ENCODE measurements at places on chromosomes 11 and 22. TPM values are rescaled to one million over a fixed set of nuclear protein-coding genes. Genes with fewer than 3 reads are reported as not detected.

HORMAD2 gene
- total RNA-seq = not detected

TSGA10IP gene
- total RNA-seq = 0.19 TPM

ALDH3B1 gene
- 13.7 TPM for total RNA-seq

LDLRAD3 gene
- total RNA-seq = 4.3 TPM

SLC15A3 gene
- 2.6 TPM for total RNA-seq

LTBP3 gene
- total RNA-seq = 66.6 TPM

VPREB1 gene
- not detected for total RNA-seq

MS4A3 gene
- total RNA-seq = not detected

FAM227A gene
- 0.22 TPM for total RNA-seq

DAGLA gene
- total RNA-seq = 5.1 TPM

MPPED1 gene
- total RNA-seq = not detected

IL18 gene
- 12.1 TPM for total RNA-seq

MAP6 gene
- total RNA-seq = 0.88 TPM

KCNK7 gene
- not detected for total RNA-seq

TBX10 gene
- 0.24 TPM for total RNA-seq

ISX gene
- total RNA-seq = not detected

HEPHL1 gene
- total RNA-seq = not detected

VSIG10L2 gene
- total RNA-seq = 0.28 TPM

CYB5R2 gene
- total RNA-seq = 1.6 TPM

CACNA1I gene
- 0.06 TPM for total RNA-seq

OR52D1 gene
- not detected for total RNA-seq

TREH gene
- total RNA-seq = 0.93 TPM

BRD1 gene
- 23.6 TPM for total RNA-seq

Data from pancreas (tissue), 10 donors.